Activated T-helper 1 cell treated with anti-CD3 and anti-CD28 coated beads, Interleukin-2, amount 50 U/mL, for 16 hours (primary cell): ENCODE measurements at places on chromosomes 5 and 9.

- DNase-seq = no peak
These were observed 6.2 kb downstream of the WNK2 start for GRCh38 chr9:93190133-93190525.

DNA sequence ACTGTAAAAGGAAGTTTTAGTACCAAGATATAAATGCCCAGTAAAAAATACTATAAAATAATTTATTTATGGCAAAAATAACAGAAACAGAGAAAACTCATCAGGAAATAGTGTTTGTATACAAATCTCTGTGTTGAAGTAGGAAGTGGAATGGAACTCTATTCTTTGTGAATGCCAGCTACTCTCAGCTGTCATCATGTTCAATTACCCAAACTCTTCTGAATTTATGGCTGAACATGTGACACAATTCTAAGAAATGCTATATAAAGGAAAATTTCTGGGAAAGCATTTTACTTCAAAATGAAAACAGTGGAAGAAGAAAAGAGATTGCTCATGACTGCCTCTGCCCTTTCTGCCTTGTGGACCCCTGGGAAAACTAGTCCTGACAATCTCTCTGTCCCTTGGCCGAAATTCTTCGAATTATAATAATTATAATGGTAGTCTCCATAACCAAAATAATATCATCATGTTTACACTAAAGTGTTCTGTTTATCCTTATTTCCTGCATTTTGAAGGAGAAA, 522.3 kb upstream of the ST8SIA4 start:
- no peak for DNase-seq

GRCh38 chr5:133926489-133927299, 41.7 kb downstream of the C5orf15 start:
- DNase-seq = no peak

DNA sequence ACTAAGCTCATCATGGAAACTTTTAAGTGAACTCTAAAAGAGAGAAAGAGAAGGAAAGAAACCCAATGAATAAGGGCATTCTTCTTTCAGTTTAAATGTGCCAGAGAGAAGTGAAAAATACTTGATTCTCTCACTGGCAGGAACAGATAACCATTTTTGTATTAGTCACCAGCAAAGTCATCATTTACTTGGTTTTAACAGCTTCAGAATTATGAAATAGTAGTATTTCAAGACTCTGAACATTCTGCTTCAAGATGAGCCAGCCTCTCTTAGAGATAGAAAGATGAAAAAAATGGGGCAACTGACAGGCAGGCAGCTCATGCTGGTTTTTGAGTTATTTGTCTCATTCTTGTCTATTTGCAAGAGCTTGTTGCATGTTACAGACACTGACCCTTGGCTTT, 103.5 kb downstream of the GCNT1 start:
- no peak for DNase-seq
